ENCODE measurements at places on chromosomes 2 and 18.

GRCh38 chr2:235095569-235095968 lies 143.8 kb downstream of the SH3BP4 start:
- DNase-seq, result peak; percentile 48

DNA sequence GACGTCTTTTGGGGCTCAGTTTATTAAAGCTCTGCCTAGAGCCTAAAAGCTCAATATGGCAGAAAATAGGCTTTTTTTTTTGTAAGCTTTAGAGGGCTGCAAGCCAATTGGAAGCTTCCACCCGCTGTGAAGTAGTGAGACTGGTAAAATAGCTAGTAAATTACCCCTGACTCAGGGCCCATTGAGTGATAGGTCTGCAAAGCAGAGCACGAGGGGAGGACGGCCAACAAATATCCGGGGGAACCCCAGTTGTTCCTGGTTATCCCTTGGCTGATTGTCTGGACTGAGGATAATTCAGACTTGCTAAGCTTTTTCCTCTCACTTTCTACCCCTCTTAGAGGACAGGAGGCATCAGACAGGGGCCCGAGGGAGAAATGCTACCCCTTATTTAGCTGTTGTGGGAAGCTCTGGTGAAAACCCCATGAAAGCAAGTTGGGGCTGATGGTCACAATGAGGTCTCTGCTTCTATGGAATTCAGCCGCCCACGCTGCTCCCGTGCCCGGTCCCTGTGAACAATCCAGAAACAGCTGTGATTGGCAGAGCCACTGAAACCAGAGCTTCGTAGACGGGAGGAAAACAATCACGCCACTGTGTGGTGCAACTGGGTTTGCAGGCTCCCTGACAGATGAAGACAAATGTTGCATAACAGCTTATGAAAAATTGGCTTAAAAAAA lies 141.9 kb upstream of the LGALSL start:
- DNase-seq, result peak; percentile 84

DNA sequence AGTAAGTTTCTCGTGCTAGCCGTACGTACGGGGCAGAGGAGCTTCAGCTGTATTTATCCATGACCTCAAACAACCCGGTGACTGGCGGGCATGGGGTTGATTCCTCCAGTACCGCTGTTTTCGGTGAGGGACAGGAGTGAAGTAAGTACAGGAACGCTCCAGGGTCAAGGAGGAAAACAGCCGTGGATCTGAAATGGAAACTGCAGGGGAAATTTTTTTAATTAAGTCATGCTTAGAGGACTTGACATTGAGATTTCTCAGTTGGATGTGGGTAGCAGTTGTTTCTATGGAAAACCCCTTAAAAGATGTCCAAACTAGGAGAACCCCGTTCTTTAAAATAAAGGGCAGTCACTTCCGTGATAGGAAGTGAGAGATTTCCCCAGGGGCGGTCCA lies 1.2 kb downstream of the RAB12 start:
- no peak for DNase-seq

GRCh38 chr18:10164271-10165071 lies 250.7 kb downstream of the VAPA start:
- no peak for DNase-seq

GRCh38 chr2:143513081-143513480 lies 383.9 kb downstream of the ARHGAP15 start:
- peak; percentile 78 for DNase-seq

DNA sequence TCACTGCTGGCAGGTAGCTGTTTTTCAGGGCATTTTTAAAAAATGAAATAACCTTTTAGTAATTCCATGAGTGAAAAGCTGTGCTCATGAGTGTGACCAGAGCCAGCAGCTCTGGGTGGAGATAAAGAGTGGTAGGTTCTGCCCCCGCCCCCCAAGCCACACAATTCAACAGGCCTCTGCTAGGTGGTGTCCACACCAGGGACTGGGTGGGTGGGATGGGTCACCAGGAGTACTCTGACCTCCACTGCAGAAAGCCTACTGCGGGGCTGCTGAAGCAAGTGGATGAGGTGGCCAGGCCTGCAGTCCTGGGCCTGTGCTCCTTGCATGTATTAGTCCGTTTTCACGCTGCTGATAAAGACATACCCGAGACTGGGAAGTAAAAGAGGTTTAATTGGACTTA lies 15.3 kb downstream of the PARD6G start:
- no peak for DNase-seq

DNA sequence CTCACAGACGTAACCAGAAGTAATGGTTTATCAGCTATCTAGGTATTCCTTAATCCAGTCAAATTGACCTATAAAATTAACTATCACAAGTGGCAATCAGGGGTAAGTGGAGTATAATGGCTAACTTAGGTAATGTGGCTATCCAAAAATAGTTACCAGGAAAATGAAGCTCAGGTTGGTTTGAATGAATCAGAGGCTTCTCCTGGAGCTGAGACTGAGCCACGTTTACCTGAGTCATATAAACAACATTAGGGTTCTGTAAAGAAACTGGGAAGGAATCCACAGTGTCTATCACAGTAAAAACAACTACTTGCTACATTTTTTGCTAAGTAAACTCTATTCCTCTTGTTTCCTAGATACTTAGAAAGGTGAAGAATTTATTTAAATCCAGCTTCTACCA lies 236.0 kb upstream of the SPHKAP start:
- DNase-seq, result no peak

DNA sequence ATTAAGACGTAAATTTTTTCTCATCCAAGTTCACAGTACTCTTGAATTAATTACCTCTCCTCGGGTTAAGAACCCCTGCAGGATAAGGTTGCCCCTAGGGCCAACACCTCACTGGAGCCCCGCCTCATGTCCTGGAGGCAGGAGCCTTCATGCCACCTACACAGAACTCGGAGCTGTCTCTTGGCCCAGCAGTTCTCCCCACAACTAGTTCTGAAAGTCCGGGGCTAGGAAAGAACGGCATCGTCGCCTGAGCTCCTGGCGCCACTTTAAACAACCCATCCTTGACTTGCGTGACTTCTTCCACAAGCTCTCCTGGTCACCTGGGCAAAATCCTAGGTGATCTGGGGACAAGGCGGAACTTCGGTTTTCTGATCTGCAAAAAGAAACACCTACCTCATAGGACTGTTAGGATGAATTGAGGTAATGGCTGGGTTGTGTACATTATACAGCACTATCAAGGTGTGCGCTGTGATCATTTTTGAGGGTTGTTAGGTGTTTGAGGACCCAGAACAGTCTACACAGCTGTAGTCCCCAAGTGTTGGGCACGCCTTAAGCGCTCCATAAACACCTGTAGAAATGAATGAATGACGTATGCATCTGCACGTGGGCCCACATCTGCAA lies 641 bp upstream of the ITGA6 start:
- no peak for DNase-seq

DNA sequence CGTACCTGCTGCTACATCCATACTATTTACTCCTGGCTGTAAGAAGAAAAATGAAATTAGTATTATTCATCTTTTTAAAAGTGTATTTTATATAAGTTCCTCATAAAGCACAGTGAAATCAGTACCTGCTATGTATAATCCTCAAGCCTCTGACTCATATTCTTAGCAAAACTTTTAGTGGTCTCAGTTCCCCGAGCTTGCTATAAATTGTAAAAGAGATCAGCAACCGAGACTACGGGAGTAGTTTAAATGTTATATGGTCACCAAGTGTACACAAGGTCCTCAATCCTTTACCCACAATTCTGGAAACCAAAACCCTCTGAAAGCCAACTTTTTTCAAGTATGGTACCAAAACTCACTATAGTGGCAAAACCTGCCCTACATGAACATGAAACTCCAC lies 24.2 kb downstream of the PRPF40A start:
- no peak for DNase-seq

DNA sequence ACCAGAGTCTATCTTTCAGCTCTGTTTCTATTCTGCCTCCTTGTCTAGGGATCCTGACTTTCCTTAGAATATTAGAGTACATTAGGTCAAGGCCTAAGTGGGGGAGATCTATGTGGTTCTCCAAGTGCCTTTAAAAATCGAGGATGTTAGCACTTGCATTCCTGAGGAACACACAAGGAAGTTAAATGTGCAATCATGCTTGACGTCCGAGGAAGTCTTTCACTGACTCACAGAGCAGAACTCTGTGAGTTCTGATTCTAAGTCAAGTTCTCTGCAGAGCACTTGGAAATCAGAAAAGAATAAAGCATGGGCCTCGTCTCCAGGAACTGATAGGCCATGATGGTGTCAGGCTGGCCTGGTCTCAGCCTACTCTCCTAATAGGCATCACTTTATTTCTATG lies 17.2 kb downstream of the FHOD3 start:
- DNase-seq, result peak; percentile 83

- no peak for DNase-seq
Measured at GRCh38 chr2:105338020-105338385, 663 bp downstream of the C2orf49 start.

- DNase-seq, result peak; percentile 49
Measured at GRCh38 chr2:60565472-60565871, 12.0 kb upstream of the BCL11A start.

GRCh38 chr2:143279672-143280071 lies 150.5 kb downstream of the ARHGAP15 start:
- no peak for DNase-seq

DNA sequence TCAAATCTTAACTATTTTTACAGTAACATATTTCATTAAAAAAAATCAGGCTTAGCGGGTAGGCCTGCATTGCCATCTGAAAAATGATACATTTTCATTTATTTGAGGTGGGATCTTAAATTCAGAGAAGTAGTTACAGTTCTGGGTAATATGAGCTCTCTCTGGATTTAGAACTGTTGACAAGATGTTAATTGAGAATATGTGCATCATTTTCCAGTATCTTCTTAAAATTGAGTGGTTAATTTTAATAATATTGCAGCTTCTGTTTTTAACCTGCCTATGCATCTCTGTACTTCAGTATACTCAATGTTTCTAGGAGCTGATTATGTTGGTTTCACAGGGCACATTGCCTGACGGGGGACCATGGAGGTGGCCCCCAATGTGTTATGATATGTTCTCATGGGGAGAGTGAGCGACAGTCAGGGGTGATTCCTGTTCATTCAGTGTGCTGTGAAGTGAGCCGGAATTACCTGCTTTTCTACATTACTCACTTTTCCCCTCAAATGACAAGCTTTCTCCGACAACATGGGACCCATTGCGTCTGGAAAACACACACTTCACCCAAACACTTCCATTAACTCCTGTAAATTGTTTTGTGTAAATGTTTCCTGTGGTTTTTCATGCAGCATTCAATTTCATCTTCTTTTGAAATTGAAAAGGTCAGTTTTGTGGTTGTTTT lies 406.2 kb downstream of the MTX2 start:
- DNase-seq, result no peak

DNA sequence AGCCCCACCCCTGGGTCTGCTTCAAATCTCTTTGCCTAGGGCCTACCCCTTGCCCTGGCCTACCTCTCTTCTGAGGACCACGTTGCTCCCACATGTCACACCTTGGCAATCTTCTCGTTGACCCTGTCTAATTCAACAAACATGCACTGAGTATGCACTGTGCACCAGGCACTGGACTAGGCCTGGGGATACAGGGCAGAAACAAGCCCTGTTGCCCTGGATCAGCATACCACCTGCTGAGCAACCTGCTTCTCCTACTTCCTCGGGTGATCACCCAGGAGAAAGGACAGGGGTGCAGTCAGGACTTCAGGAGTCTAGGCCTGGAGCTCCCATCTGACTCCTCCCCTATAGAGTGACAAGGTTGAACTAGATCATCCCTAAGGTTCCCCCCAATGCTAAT lies 9.7 kb downstream of the WNT10A start:
- no peak for DNase-seq

DNA sequence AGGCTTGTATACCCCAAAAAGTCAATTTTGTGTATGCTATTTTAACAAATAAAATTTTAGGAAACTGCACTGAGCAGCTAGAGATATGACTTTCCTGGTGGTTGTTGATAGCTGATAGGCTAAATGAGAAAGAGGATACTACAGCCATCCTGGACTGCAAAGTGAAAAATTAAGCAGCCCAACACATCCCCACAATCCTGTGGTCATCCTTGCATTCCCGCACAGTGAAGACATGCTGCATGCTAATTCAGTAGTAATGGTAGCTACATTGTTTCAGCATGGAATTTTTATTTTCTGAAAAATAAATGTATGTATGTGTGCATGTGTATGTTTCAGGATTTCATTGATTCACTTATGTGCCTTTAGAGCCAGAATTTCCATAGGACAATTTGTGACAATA lies 124.2 kb upstream of the CCDC68 start:
- peak; percentile 81 for DNase-seq

- DNase-seq, result no peak
Measured at GRCh38 chr2:2280483-2280882, 50.6 kb downstream of the MYT1L start.

DNA sequence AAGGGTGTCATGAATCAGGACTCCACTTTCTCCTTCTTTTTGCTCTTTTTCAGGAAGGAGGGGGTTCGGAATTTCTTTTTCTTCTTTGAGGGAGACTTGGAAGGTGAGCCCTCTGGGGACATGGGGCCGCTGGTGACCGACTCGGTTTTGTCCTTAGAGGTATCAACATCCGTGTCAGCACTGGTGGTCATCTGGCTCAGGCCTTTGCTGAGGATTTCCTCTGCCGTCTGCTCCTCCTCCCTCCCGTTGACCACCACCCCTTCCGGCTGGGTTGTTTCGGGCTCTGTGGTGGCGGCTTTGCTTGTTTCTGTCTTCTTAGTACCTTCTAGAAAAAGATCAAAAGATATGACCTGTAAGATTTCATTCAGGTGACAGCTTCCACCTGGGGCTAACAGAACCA lies 104.6 kb downstream of the ADD2 start:
- no peak for DNase-seq

DNA sequence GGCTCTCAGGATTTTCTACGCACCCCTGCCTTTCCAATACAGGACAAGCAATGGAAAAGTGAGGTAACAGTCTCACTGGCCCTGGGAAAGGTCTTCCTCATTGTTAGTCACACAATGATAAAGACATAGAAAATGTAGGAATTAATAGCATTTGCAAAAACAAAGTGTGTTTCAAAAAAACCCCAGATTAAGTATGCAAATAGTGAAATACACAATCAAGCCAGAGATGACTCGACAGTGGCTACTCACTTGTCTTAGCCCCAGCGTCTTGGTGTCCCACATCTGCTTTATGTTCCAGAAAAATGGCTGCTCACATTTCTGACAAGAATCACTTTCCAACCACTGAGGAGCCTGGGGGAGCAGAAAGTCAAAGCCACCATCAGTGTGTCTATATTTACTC lies 47.0 kb upstream of the AP1S3 start:
- DNase-seq, result peak; percentile 55

DNA sequence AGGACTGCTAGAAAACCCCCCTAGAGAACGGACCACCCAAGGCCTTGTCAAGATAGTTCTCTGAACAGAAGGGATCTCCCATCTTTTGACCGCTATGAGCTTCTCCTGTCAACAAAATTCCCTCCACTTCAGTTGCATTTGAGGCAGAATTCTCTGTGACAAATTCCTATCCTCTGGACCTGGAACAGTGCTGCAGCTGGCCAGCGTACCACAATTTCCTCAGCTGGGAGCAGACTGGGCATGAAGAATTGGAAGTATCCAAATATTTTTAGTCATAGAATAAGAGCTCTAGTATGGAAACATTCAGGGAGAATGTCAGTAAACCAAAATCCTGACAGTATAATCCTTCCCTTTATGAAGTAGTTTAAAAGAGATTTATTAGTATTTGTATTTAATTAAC lies 147.1 kb upstream of the BOD1L2 start:
- no peak for DNase-seq

Data from fibroblast of skin of scalp (primary cell).